ENCODE measurements at places on chromosomes 3 and 15. TPM values are rescaled to one million over a fixed set of nuclear protein-coding genes. Genes with fewer than 3 reads are reported as not detected.

Gene FGD5
- total RNA-seq = not detected

Gene COL6A6
- total RNA-seq = not detected

Gene CEP19
- 3.2 TPM for total RNA-seq

Gene LTF
- total RNA-seq = not detected

Gene MESP1
- 32.9 TPM for total RNA-seq

Gene NAA80
- 8.7 TPM for total RNA-seq

Gene AMIGO3
- 1.8 TPM for total RNA-seq

Gene FOXB1
- total RNA-seq = not detected

Gene CLDN11
- 32.0 TPM for total RNA-seq

GRCh38 chr3:155248531-155249187 is 44.8 kb downstream of the STRIT1 start:
- no peak overlapping the region for H3K27ac ChIP-seq
- H3K36me3 ChIP-seq = no peaks in the 10 kb centered on the region
- H3K4me1 ChIP-seq = peaks cover 9% of the 10 kb centered on the region
- H3K4me3 ChIP-seq = no peak overlapping the region

DNA sequence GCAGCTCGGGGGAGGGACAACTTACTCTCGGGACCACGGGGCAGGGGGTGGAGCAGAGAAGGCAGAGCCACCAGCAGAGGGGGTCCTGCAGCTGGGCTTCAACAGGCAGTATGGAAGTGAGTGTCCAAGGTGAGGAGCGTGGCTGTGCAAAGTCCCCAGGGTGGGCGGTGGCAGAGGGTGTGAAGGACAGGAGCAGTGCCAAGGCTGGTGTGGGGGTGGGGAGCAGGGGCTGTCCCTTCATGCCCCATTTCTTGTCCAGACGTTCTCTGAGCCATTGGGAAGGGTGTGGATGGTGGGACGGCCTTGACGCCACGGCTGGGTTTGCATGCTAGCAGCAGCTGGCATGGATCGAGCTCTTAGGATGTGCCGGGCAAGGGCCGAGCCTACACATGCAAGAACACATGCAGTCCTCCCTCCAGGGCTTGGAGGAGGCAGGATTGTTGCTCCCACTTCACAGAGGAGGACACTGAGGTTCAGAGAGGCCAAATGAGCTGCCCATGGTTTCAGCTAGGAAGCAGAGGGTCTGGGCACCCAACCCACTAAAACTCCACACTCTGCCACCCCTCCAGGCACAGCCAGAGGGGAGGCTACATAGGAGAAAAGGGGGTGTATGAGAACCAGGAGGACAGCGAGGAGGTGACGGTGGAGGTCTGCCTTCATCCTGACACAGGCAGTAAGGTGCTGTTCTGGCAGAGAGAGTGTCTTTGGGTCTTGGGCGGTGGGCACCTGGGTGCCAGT is 93.6 kb downstream of the TBC1D2B start:
- H3K36me3 ChIP-seq = no peaks in the 10 kb centered on the region
- no peaks in the 10 kb centered on the region for H3K27me3 ChIP-seq
- no peak for DNase-seq
- no peak overlapping the region for H3K27ac ChIP-seq
- no peak overlapping the region for H3K4me3 ChIP-seq

- H3K27ac ChIP-seq = no peak overlapping the region
- no peak overlapping the region for H3K4me3 ChIP-seq
These were observed 12.7 kb downstream of the CCNL1 start for GRCh38 chr3:157147099-157147803.

GRCh38 chr3:89948008-89948407 is 840.6 kb downstream of the EPHA3 start:
- no peaks in the 10 kb centered on the region for H3K36me3 ChIP-seq
- no peaks in the 10 kb centered on the region for H3K27me3 ChIP-seq
- no peak for DNase-seq
- no peak overlapping the region for H3K27ac ChIP-seq
- H3K4me1 ChIP-seq = no peaks in the 10 kb centered on the region
- H3K4me3 ChIP-seq = no peak overlapping the region

DNA sequence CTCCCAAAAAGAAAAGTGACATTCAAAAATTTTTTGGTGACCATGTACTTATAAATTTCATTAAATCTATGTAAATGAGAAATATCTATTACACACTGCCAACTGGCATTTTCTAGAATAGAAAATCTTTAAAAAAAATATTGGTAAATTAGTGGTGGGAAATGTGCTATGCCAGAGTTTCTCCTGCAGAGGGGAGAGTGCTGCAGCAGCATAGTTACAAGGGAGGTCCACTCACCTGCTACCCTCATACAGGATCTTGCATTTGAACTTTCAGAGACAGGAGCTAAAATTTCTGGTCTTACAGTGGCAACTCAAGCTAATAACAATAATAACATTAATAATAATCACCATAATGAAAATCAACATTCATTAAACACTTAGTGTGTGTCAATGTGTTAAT is 459.6 kb downstream of the NSUN3 start:
- H3K4me1 ChIP-seq = no peaks in the 10 kb centered on the region
- peak; percentile 28 for DNase-seq
- H3K27me3 ChIP-seq = no peaks in the 10 kb centered on the region
- H3K4me3 ChIP-seq = no peak overlapping the region
- no peak overlapping the region for H3K27ac ChIP-seq

- no peaks in the 10 kb centered on the region for H3K36me3 ChIP-seq
- no peak for DNase-seq
- no peak overlapping the region for H3K4me3 ChIP-seq
- H3K27me3 ChIP-seq = no peaks in the 10 kb centered on the region
These were observed 136.9 kb downstream of the SATB1 start for GRCh38 chr3:18288243-18288642.

- no peak overlapping the region for H3K4me3 ChIP-seq
- no peaks in the 10 kb centered on the region for H3K27me3 ChIP-seq
- peaks cover 20% of the 10 kb centered on the region for H3K4me1 ChIP-seq
- DNase-seq = no peak
- peaks cover 32% of the 10 kb centered on the region for H3K36me3 ChIP-seq
- H3K27ac ChIP-seq = no peak overlapping the region
These were observed 15.5 kb upstream of the LOXL1 start for GRCh38 chr15:73910522-73911303.

DNA sequence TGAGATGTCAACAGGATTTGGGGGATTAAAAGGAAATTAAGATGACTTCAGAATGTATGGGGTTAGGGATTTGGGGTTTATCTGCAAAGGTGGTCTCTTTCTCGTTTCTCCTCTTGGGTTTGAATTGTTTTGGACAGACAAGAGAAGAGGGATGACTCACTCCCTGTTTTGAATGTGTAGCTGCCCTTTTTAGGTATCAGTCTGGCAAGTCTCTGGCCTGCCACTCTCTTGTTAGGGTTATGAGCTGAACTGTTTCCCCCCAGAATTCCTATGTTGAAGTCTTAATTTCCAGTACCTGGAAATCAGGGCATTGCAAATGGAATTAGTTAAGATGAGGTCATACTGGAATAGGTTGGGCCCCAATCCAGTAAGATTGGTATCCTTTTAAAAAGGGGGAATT is 291.7 kb downstream of the MEX3B start:
- no peaks in the 10 kb centered on the region for H3K4me1 ChIP-seq
- no peak overlapping the region for H3K4me3 ChIP-seq
- no peak overlapping the region for H3K27ac ChIP-seq

DNA sequence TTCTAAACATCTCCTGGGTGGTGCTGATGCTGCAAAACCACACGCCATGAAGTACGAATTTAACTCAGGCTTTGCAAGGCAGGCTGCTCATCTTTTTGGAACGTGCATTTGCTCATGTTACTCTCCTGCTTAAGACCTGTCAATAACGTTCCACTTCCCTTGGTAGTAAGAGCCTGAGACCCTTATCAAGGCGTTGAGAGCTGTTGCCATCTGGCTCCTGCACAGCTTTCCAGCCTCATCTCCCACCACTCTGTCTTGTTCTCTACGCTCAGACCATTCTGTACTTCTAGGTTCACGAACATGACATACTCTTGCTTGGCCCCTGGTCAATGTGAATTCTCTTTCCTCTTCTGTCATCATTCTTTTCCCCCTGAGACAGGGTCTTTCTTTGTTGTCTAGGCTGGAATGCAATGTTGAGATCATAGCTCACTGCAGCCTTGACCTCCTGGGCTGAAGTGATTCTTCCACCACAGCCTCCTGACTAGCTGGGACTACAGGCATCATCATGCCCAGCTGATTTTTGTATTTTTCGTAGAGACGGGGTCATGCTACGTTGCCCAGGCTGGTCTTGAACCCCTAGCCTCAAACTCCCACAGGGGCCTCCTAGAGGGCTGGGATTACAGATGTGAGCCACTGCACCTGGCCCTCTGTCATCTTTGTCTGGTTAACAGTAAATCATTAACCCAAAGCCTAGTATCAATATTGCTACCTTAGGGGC is 202.8 kb downstream of the CADPS start:
- no peak for DNase-seq
- H3K4me3 ChIP-seq = no peak overlapping the region
- no peaks in the 10 kb centered on the region for H3K36me3 ChIP-seq
- H3K4me1 ChIP-seq = no peaks in the 10 kb centered on the region

DNA sequence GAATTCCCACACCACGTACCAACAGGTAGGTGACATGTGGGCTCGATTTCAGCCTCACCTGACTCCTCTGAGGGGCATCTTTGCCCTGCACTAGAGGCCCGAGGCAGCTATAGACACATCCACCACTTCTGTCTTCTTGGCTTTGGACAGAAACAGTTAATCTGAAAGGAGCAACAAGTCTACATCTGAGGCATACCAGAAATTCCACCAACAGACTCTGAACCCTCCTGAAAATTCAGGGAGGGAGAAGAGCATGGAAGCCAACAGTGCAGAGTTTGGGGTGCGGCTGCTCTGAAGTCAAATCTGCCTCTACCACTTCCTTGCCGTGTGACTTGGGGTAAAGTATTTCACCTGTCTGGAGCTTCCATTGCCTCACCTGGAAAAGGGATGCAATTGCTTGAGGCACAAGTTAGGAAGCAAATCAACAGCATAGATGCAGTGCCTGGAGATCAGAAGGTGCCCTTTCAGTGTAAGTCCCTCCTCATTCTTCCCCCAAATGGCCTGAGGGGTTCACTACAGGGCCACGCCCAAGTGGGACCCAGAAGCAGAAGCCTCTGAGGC is 119.8 kb downstream of the SHQ1 start:
- H3K4me1 ChIP-seq = peaks cover 30% of the 10 kb centered on the region
- H3K36me3 ChIP-seq = no peaks in the 10 kb centered on the region
- H3K4me3 ChIP-seq = peak overlapping the region; percentile 31
- DNase-seq = no peak
- H3K27ac ChIP-seq = peak overlapping the region; percentile 64
- H3K27me3 ChIP-seq = no peaks in the 10 kb centered on the region

- no peak overlapping the region for H3K27ac ChIP-seq
- no peaks in the 10 kb centered on the region for H3K27me3 ChIP-seq
- H3K4me1 ChIP-seq = no peaks in the 10 kb centered on the region
- no peak for DNase-seq
These were observed 6.5 kb downstream of the RFTN1 start for GRCh38 chr3:16506884-16507577.

DNA sequence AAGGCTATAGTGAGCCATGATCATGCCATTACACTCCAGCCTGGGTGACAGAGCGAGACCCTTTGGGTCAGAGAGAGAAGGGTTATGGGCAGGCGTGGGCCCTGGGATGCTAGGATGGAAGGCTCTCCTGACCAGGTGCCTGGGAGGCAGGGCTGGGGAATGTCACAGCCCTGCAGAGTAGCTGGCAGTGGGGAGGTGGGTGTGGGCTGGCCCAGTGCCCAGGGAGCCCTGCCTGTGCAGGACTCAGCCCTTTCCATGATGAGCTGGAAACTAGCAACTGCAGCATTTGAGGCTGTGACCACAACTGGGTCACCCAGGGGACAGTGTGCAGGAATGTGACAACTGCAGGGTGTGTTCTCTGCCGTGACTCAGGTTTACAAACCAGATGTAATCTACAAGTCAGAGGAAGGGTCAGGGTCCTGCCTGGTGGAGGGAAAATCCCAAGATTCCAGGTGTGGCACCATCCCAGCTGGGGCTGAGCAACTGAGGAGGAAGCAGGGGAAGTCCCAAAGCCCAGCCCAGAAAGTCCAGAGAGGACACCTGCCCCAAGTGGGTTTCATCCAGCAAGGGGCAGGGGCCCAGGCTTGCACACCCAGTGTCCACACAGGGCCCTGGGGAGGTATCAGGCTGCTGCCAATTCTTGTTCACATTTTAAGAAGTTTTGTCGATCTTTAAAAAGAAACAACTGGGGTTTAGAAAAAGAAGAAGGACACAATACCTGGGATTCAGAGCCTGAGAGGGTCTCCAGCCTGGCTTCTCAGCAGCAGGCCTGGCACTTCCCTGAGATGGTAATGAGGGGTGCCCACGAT is 45.5 kb downstream of the SLC28A1 start:
- peak overlapping the region; percentile 87 for H3K27ac ChIP-seq
- H3K36me3 ChIP-seq = no peaks in the 10 kb centered on the region
- H3K4me1 ChIP-seq = peaks cover 42% of the 10 kb centered on the region
- no peak overlapping the region for H3K4me3 ChIP-seq
- no peaks in the 10 kb centered on the region for H3K27me3 ChIP-seq

DNA sequence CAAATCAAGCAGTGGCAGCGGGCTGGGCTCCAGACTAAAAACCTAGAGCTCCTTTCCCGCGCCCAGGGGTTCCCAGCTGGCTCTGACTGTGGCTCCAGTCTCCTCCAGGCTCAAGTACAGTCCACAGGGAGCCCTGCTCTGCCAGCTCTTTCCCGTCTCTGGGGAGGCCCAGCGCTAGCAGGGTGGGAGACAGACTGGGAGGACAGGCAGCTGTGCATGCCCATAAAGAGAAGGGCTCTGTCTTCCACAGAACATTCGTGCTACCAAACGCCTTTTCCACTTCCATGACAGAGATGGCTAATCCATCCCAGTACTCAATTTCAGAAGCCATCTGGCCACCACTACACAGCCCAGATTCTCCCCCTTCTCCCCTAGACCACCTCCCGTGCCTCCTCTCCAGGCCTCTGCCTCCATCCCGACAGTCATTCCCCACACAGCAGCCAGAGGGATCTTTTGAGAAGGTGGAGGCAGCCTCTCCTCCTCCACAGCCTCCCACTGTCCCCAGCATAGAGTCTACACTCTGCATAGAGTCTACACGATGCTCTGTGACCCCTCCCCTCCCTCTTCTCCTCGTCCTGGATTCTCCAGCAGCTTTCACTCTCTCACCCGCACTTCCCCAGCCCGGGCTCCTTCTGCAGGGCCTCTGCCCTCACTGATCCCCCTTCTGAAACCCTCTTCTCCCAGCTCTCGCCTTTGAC is 6.8 kb upstream of the DUSP7 start:
- H3K36me3 ChIP-seq = no peaks in the 10 kb centered on the region
- H3K27me3 ChIP-seq = no peaks in the 10 kb centered on the region
- H3K27ac ChIP-seq = peak overlapping the region; percentile 75
- no peak overlapping the region for H3K4me3 ChIP-seq
- H3K4me1 ChIP-seq = peaks cover 15% of the 10 kb centered on the region

Measured in PC-3 (cell line).